ENCODE measurements at places on chromosomes 5 and 9.

DNA sequence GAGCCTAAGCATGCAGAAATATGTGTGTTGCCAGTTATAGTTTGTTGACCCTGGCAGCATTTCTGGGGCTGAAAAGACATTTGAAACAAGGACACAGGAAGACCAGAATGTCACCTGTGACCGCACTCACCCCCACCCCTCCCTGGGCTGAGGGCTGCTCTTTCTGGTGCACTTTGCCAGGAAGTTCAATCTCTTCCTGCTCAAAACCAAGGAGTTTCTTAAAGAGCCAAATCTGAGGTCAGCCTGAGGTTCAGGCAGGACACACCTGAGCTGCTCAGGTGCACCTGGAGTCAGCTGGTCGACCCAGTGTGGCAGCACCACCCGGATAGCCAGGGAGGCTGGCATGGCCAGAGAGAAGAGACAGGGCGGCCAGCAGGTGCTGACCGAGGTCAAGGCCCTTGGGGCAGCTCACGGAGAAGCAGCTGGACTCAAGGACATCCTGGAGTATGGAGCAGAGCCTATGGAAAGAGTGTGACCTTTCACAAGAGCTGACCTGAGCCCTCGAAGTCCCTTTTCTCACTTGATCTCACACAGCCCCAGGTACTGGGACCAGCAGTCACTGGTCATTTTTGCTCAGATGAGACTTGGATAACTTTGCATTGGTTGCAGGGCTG is 376.9 kb upstream of the IRX4 start:
- DNase-seq = no peak

- DNase-seq = no peak
Observed at GRCh38 chr9:133583586-133583985, 25.6 kb downstream of the FAM163B start.

DNA sequence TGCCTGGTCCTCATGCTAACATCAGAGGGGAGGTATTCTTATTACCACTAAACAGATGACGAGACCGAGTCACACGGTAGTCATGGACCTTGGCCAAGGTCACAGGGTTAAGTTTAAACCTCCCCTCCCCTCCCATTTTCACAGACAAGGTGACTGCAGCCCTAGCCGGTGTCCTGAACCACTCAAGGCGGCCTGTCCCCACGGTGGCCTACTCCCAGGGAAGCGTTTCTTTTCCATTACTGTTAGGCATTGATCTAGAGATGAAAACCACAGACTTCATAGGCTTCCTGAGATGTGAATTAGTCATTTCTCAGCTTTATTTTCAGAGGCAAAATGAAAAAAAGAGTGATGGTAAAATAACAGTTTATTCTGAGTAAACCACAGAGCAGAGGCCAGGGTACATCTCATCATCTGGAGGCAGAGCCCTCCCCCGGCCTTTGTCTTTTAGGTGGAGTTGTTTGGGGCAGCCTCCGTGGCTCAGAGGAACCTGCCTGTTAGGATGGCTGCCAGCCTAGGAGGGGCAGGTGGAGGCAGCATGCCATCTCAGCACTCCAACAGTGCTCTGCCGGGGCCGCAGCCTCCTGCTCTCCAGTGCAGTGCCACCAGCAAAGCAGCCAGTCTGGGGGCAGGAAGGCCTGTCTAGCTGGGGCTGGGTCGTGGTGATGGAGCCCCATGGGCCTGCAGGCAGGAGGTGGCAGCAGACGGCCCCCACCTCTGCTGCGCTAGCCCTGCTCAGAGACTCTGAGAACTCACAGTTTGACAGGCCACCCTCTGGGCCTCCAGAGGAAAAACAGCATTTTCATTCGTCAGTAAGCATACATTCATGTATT is 71.2 kb downstream of the RAPGEF1 start:
- no peak for DNase-seq

- no peak for DNase-seq
Observed at GRCh38 chr9:33375841-33376321, 26.5 kb downstream of the AQP7 start.

DNA sequence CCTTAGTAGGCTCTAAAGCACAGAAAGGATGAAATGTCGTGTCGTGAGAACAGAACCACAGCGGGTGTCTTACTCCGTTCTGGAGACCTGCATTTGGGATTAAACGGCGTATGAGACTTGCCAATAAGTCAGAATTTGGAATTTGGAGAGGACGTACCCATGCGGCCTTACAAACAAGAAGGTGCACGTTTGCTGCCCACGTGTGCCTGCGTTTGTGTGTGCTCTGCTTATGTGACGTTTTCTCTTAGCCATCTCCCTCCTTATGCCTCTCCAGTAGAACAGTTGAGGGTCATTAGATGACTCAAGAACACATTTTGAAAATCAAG is 171.6 kb upstream of the OTULINL start:
- DNase-seq = no peak

DNA sequence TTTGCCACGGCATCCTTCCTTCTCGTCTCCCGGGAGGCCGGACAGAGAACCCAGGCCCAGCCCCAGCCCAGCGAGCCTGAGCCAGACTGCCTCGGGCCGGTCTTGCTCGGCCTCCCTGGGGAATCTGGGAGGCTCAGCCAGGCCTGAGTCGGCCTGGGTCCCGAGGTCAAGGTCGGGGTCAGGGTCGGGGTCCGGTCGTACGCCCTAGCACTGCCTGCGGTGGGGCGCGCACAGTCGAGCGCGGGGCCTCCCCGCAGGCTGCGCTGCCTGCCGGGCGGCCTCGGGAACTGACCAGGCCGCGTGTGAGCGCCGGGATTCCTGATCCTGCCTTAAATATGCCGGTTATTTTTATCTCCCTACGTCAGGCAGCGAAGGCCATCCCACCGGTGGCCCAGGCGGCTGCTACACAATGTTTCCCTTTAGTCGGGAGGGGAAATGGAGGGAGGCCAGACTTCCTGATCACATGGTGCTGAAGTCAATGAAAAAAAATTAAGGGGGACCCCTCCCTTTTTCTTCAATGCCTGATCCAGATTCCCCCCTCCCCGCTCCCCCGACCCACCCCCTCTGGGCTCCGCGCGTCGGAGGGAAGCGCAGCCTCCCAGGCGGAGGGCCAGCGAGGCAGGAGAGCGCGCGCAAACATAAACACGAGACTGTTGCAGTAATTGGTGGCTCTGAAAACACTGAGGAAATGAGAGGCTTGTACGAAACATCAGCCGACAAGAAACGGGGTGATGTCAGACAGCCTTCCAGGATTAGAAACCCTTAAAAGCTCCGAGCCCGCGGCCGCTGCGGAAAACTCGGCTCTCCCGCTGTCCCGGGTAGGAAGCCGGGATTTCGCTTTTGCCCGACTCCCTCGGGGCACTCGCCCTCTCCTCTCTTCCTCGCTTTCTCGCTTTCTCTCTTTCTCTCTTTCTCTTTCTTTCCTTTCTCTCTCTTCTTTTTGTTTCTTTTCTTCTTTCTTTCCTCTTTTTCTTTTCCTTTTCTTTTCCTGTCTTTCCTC is 148.2 kb upstream of the KLF4 start:
- DNase-seq = no peak

GRCh38 chr5:39892708-39893107 is 467.9 kb upstream of the DAB2 start:
- no peak for DNase-seq

- DNase-seq = no peak
Observed at GRCh38 chr5:130290219-130290618, 386.0 kb downstream of the CHSY3 start.

GRCh38 chr9:87671478-87671877 is 54.4 kb upstream of the CTSL start:
- no peak for DNase-seq

DNA sequence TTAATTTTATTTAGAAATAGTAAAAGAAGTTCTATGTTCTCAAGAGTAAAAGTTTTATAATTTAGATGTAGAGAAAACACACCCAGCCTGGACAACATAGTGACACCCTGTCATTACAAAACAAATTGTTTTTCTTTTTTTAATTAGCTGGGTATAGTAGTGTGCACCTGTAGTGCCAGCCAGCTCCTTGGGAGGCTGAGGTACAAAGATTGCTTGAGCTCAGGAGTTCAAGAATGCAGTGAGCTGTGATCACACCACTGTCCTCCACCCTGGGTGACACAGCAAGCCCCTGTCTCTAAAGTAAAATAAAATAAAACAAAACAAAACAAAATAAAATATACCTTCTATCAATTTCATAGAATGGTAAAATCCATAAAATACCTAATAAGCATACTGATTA is 1017.8 kb upstream of the DMAC1 start:
- no peak for DNase-seq

GRCh38 chr5:16975950-16976624 is 40.0 kb upstream of the MYO10 start:
- no peak for DNase-seq

GRCh38 chr9:138096519-138096845 is 218.9 kb downstream of the CACNA1B start:
- DNase-seq = no peak

DNA sequence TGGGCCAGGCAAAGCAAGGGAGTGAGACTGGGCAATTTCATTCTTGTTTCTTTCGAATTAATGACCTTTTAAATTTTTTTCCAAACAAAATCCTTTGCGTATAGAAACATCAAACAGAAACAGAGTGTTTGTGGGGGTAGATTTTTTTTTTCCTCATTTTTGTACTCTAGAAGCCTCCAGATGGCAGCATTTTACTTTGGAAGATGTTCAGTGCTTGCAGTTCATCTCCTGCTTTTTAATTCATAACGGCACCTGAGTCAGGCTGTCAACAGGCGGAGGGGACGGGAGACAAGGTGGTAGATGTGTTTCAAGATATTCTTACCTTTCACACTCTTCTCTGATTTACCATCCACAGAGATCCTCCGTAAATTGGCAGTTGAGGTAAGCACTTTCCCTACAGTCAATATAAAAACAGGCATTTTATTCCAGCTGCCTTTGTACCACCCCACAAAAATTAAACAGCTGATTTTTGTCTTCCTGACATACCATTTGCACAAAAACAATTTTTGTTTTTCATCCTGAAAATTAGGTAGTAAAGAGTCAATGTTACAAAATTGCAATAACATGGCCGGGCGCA is 99.5 kb upstream of the FBXL17 start:
- DNase-seq = no peak

GRCh38 chr5:149995385-149996204 is 4.9 kb downstream of the TIGD6 start:
- DNase-seq = no peak

- DNase-seq = no peak
Observed at GRCh38 chr9:119375892-119376291, 6.7 kb upstream of the BRINP1 start.

- no peak for DNase-seq
Observed at GRCh38 chr5:138712324-138712723, 40.9 kb upstream of the CTNNA1 start.

- no peak for DNase-seq
Observed at GRCh38 chr9:89405826-89406225, 87.5 kb downstream of the SECISBP2 start.

DNA sequence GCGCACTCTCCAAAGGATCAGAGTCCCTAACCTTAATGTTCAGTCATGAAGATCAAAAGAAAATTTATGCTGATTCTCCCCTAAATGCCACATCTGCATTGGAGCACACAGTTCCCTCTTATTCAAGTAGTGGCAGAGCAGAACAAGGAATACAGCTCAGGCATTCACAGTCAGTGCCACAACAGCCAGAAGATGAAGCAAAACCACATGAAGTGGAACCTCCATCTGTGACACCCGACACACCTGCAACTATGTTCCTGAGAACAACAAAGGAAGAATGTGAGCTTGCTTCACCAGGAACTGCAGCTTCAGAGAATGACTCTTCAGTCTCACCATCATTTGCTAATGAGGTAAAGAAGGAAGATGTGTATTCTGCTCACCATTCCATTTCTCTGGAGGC is 40.0 kb downstream of the CMYA5 start:
- DNase-seq = no peak

GRCh38 chr9:2012347-2012746 is 2.8 kb upstream of the SMARCA2 start:
- no peak for DNase-seq

- no peak for DNase-seq
Observed at GRCh38 chr5:126479810-126480209, 56.6 kb downstream of the GRAMD2B start.

DNA sequence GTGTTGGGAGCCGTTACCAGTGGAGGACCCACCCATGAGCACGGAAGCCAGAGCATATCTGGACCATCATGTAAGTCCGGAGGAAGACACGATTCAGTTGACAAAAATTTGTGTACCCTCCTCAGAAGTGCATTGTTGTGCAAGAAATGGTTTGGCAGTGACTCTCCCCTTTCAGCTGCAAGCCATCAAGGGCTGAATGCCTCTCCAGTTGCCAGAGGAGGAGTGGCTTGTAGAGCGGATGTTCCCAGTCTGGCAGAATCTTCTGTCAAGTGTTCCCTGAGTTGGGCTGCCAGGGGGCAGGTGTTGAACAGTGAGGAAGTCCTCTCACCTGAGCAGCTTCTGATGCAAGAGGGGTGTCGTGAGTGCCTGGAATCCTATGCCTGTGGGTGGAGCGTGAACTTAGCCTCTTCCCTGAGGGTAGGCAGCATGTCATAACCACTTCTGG is 27.6 kb upstream of the CDKN2AIPNL start:
- DNase-seq = no peak

DNA sequence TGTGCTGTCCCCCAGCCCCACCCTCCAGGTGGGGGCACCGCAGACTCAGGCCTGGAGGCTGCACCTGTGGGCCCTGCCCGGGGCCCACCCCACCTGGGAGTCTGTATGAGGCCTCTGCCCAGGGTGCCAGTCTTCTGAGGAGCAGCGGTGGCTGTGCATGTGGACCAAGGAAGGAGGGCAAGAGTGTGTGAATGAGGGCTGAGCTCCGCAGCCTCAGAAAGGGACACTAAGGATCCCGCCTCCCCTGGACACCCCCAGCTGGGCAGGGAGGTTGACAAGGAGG is 19.1 kb downstream of the FGD3 start:
- no peak for DNase-seq

- DNase-seq = no peak
Observed at GRCh38 chr9:98378794-98379193, 123.3 kb upstream of the TBC1D2 start.

GRCh38 chr9:87677776-87678587 is 47.9 kb upstream of the CTSL start:
- no peak for DNase-seq

DNA sequence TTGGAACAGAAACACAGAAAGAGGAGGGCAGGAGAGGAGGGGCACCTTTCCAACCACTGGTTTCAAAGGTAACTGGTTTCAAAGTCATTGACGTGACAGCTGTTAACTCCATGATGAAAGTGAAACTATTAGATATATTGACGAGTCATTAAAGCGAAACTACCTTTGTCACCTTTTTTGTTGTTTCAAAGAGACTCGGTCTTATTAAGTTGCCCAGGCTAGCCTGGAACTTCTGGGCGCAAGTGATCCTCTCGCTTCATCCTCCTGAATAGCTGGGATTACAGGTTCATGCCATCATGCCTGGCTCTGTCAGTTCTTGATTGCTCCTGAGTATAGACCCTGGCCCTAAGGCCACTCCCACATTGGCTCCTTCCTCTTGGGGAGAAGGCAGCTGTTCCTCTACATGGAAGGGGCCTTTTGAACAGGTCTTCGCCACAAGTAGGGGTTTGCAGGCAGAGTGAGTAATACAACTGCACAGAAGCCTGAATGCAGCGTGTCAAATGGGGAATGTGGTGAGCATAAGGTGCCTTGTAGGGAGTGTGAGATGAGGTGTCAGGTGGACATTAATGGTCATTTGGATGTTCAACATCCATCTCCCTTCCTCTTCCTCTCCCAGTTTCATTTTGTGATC is 3.4 kb upstream of the F12 start:
- DNase-seq = no peak
